ENCODE measurements at places on chromosomes 4 and X.

DNA sequence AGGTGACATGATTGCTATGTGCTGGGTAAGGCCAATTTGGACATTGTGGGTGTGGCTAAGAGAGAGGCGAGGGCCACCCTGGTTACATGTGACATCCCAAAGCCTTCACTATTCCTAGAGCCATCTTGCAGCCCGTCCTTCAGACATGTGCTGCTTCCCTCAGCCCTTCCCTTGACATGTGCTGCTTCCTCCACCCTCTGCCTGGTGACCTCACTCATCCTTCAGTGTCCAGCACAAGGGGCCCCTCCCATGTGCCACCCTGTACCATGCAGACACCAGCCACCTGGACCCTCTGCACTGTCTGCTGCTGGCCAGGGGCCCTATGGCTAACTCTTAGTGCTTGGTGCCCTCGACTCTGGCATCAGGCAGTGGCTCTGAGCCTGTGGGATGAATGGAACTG lies 27.4 kb downstream of the ADRA2C start:
- no peak for DNase-seq

DNA sequence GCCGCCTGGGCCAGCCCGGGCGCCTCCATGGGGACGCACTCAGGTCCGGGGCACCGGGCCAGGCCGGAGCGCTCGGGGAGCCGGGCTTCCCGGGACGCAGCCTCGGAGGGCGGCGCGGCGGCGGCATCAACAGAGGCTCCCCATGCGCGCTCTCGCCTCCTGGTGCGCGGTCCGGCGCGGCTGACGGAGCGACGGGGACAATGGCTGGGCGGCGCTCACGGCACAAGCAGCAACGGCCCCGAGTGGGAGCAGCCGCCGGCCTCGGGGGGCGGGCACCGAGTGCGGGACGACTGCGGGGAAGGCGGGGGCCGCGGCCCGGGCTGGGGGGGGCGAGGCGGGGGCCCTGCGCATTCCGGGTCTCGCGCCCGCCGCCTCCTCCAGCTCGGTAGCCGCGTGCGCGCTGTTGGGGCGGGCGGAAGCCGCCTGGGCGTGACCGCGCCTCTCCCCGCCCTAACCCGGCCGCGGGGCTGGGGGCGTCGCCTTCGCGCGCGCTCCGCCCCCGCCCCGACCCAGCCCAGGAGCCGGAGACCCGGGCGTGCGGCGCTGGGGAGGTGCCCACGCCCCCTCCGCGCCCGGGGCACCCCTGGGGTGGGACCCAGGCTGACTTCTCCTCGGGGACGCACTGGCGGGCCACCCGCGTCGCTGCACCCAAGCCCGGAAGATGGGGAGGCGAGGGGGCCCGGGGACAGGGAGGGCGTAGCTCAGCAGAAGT lies at the start of gene PRKX:
TSS of gene PRKX (minus strand) at position 425 of the 712 bp plus-strand sequence. CDS start at position 29, 396 bp downstream.
- DNase-seq: peak; percentile 27

DNA sequence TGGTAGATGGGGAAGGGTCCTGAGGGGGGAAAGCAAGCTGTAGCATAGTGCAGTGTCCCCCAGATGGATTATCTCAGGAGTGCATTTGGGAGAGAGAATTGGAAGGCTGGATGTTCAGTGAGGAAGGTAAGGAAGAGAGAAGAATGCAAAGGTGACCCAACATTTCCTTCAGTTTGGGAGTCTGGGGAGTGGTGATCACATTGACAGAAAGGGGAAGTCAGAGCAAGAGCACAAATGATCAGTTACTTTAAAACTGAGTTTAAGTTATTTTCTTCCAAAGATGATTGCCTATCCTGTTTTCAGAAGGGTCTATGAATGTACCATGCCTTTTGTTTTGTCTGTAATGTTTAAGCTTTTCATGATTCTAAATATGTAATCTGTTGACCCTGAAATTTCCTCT lies 47.6 kb downstream of the ARHGAP10 start:
- DNase-seq: no peak

GRCh38 chrX:43580621-43581020 lies 75.5 kb upstream of the MAOA start:
- no peak for DNase-seq

GRCh38 chr4:38523524-38524448 lies 140.2 kb upstream of the KLF3 start:
- no peak for DNase-seq

DNA sequence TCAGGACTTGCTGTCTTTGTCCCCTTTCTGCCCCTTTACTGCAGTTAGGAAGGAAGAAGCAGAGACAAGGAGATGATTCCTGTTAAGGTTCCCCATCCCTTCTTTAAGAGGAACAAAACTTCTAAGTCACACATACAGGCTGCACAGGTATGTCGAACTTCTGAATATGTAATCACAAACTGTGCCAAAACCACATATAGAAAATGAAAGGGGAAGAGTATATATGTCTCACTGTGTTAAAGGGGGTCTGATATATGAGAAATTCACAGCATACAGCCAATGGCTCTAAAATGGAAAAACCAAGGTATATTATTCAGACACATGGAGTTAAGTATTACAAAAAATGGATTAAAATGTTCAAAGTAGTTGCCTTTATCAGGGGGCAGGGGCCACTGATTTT lies 11.7 kb downstream of the CFAP97 start:
- DNase-seq: no peak

DNA sequence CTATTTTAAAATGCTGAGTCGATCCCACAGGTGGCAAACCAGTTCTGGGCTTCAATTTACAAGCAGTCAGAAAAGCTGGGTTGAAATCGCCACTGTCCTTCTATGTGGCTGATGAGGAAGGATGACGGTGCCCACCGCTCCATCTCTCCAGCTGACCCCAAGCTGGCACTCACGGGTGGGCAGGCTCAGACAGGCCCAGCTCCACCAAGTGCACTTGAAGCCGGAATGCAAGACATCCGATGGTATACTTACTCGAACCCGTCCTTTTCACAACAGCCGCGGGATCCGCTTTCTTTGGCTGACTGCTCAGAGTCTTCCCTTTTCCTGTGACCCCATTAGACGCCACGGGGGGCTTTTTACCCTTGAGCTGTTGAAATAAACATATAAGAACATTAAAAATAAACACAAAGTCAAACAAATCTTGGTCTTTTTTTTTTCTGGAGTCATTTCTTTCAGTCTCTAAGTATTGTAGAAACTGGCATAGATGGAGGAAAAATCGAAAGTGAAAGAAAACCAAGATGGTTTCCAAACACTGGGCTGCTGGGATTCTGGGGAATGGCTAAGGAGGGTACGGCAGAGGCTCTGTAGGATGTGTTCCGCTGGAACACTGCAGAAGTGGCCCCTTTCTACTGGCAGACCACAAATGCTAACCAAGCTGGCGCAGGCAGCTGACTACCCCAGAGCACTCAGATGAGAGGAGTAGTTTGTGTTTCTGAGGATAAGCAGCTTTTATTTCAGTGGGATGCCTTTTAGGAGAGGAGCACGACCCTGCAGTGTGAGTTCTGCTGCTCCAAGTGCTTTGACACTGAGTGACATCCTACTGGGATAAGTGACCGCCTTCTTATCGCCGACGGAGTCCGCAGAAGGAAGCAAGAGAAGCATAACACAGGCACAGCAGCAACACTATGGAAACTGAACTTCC lies 160.9 kb downstream of the AFAP1 start:
- DNase-seq: no peak

DNA sequence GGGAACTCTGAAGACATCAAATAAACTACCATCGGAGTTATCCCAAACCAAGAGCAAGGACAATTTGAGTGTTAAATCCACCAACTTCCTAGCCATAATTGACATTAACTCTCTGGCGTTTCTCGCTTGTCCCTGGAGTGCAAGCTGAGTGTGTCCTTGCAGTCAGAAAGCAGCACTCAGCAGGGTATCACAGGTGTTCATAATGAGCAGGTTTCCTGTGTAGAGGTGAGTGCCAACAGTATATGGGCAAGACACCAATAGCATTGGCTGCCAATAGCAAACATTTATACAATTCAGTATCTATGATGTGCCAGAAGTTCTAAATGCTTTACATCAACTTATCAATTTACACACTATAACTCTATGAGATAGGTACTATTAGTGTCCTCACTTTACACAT lies 11.2 kb downstream of the BLTP1 start:
- no peak for DNase-seq

GRCh38 chr4:13706716-13707115 lies 79.2 kb upstream of the BOD1L1 start:
- no peak for DNase-seq

- DNase-seq: no peak
These were observed 282.3 kb downstream of the INPP4B start for GRCh38 chr4:142563682-142564291.

GRCh38 chr4:16226816-16227461 lies 668 bp upstream of the TAPT1 start:
- peak; percentile 23 for DNase-seq

GRCh38 chr4:10353110-10353509 lies 104.1 kb downstream of the ZNF518B start:
- DNase-seq: no peak

DNA sequence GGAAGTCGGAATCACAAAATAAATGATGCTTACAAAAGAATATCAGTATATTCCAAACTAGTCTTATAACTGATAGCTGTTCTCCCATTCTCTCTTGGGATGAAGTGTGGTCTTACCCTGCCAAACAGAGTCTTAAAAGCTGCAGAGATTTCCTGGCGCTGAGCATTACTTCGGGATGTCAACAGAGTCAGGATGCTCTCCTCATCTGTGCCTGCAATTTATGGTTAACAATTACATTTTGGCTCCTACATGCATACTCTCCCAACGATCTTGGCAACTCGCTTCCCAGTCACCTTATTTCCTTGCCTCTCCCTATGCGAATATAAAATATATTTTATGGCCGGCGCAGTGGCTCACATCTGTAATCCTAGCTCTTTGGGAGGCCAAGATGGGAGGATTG lies 12.2 kb downstream of the ANXA5 start:
- no peak for DNase-seq

GRCh38 chrX:13110433-13111324 lies 66.3 kb upstream of the FAM9C start:
- DNase-seq: peak; percentile 88

GRCh38 chr4:158906073-158906472 lies 137.2 kb downstream of the FNIP2 start:
- DNase-seq: no peak

GRCh38 chr4:5215321-5215720 lies 164.0 kb downstream of the STK32B start:
- DNase-seq: no peak

DNA sequence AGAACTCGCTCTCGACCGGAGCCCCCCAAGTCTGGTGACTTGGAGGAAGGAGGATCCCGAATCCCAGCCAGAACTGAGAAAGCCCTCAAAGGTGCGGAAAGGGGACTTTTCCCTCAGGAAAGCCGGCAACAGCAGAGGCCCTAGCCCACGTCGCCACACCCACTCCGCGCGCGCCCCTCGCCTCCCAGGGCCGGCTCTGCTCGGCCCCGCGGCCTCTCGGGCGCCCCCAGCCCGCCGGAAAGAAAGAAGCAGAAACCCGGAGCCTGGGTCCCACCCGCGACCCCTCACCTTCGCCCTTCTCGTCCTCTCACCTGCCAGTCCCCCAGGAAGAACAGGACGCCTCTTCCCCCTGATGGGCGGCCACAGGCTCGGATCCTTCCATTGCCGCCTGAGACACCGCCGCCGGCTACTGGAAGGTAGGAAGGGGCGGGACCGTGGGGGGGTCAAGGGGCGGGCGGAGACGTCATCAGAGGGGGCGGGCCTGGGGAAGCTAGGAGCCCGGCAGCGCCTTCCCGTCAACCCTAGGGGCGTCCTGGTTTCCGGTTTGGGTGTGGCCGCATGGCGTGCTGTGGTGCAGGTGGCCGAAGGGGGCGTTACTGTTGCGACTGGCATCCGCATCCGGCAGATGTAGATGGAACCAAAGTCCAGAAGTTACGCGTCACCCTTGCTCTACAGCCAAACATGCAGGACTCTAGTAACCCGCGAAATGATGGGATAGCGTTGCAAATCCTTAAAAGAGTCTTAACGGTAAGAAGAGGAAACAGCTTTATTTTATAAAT lies at the start of gene UBA6:
TSS of gene UBA6 (minus strand) at position 418 of the 779 bp plus-strand sequence. CDS start at position 382, 36 bp downstream.
- peak; percentile 96 for DNase-seq

- DNase-seq: no peak
These were observed 56.4 kb downstream of the PGRMC1 start for GRCh38 chrX:119292445-119292844.

DNA sequence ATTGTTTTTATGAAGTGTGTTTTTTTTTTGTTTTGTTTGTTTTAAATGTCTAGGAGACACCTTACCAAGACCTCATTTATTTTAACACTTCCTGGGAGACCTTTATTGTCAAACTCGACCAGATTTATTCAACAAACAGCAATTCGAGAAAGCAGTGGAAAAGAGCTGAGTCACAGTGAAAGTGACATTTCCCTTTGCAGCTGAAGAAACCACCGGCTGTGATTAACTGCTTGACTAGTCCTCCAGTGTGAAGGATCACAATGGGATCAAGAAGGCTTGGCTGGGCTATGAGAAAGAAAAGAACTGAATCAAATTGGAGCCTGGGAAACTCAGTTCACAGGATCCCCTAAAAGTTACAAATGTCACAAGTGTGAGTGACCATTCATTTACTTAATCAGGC lies 11.9 kb upstream of the ADH7 start:
- DNase-seq: peak; percentile 64

- DNase-seq: no peak
These were observed 123.2 kb upstream of the SCML1 start for GRCh38 chrX:17613979-17614588.

DNA sequence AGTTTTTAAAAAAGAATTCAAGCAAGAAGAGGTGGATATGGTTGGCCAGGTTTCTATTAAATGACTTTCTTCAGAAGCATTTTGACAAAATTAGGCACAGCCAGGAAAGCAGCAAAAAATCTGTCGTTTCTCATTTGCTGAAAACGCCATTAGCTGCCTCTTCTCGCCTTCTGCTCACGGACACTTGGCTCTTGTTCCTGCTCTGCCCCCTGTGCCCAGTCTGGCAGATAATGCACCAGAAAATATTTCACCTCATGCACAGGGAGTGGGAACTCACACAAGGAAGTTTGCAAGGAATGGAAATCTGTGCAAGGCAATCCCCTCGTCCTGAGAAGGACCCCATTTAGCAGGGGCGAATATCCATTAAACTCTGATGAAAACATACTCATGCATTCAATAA lies 260.0 kb downstream of the PACRGL start:
- no peak for DNase-seq

- no peak for DNase-seq
These were observed 15.7 kb upstream of the TET2 start for GRCh38 chr4:105130945-105131344.

DNA sequence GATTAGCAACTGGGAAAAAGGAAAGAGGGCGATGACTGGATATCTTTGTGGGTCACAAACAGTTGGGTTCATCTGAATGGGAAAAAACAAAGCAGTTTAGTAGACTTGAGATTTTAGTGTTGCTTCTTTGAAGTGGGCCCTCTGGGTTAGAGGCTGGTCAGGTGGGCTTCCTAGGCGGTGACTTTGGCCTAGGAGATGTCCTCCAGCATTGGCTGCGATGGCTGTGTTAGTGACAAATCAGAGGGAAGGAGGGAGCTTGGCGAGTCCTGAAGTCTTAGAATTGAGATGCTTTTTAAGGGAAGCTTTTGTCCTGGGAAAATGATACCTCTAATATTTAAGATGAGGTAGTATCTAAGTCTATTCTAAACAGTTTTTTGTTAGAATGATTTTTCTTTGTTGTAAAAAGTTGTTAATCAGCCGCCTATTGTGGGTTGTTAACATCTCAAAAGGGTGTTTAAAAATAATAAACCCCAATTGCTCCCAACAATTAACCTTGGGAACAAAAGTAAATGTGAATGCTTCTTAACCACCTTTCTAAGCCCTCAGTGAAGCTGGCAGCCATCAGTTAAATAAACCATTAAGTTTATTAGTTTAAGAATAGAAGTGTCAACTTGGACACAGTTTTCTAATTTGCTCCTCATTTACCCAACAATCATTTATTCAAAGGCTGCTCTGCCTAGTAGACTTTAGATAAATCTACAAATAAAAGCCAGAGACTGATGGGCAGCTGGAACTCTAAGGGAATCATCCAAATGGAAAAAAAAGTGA lies 31.7 kb downstream of the DLG3 start:
- no peak for DNase-seq

All from AG10803 (cell line).